ENCODE measurements at places on chromosomes 1 and 21.

- no peak for DNase-seq
Observed at GRCh38 chr1:212515329-212515760, 82.6 kb downstream of the NENF start.

DNA sequence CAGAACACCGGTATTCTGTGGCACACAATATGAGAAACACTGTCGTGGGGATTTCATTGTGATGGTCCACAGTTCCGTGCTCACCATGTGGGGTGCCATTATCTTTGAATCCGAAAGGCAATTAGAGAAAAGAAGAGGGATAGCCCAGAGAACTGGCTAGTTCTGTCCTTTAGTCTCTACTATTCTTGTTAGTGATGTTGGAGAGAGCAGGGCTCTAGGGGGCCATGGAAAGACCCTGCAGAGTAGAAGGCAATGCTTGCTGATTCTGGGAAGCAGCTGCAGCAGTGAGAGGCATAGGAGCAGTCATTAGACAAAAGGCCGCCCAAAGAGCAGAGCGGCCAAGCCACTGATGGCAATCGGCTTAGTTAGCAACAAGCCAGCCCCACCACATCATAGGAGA is 146.3 kb downstream of the TSEN15 start:
- no peak for DNase-seq

- peak; percentile 9 for DNase-seq
Observed at GRCh38 chr1:114510274-114511031, 550 bp downstream of the TRIM33 start.

DNA sequence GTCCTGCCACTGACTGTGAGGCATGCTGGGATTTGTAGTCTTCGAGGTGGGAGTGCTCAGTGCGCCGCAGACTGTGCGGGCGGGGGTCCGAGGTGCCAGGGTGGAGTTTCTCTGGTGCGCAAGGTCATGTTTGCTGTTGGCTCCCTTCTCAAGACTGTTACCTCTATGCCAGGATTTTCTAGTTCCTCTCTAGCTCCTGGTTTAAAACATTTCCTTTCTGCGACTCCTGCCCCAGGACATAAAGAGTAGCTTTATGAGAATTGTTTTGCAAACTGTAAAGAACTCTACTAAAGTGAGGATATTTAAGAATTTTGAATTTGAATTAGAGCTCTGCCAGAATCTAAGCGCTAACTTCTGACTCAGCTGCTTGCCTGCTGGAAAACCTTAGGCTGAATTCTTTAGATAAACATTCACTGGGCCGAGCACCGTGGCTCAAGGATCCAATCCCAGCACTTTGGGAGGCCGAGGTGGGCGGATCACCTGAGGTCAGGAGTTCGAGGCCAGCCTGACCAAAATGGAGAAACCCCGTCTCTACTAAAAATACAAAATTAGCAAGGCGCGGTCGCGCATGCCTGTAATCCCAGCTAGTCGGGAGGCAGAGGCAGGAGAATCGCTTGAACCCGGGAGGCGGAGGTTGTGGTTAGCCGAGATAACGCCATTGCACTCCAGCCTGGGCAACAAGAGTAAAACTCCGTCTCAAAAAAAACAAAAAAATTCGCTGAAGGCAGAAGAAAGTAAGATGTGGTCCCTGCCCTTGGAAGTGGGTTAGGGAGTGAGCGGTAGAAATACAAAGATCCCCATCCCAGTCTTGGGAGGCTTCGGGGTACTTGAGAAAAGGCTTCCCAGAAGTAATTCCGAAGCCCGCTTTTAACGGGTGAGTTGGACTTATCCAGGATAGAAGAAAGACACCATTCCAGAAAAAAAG is 992 bp upstream of the USP48 start:
- no peak for DNase-seq

DNA sequence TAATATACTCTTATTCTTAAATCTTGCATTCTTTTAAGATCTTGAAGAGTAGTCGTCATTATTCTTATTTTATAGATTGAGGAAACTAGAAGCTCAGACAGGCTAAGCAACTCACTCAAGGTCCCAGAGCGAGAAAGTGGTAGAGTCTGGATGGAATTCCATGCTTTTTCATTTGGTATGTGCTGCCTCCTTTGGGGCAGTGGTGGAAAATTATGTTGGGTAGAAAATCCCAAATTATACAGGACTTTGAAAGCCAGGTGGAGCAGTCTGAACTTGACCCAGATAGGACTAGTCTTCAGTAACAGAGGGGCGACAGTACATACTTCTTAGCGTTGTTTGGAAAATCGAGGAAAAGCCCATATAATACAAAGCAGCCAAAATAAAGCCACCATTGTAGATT is 205.6 kb downstream of the ATG4C start:
- DNase-seq = no peak

DNA sequence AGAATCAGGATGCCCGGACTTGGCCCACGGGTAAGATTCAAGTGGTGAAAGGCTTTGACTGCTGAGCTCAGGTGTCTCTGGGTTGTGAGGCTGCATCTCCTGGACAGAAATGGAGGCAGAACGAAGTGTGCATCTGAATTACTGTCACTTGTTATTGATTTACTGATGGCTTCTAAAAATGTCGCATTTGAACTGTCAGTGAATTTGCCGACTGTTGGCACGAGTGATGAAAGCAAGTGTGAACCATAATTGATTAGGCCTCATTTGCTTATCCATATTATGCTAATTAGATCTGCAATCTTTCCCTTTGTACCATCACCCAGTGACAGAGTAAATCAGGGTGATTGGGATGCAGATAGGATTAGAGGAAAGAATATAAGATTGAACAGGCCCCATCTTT is 252.4 kb downstream of the NUF2 start:
- no peak for DNase-seq

DNA sequence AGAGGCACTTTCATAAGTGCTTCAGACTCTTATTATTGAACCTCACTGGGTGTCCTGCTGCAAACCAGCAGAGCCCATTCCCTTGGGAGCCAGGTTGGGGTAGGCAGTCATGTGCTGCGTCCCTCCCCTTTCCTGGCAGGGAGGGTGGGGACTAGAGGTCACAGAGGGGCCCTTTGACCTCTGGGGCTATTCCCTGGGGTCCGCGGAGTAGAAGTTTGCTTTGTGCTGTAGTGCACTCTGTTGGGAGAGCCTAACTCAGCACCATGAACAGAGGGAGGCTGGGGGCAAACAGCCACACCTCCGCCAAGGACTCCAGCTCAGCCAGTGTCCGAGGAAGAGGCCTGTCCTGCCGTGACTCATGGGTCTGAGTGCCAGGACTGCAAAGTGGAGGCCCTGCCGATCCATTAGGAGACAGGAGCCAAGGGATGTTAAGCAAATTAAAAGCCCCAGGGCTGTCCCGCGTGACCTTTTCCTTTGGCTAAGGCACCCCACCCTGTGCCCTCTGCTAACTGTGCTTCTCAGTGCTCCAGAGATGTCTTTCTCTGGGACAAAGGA is 3.0 kb upstream of the IGSF21 start:
- DNase-seq = no peak

DNA sequence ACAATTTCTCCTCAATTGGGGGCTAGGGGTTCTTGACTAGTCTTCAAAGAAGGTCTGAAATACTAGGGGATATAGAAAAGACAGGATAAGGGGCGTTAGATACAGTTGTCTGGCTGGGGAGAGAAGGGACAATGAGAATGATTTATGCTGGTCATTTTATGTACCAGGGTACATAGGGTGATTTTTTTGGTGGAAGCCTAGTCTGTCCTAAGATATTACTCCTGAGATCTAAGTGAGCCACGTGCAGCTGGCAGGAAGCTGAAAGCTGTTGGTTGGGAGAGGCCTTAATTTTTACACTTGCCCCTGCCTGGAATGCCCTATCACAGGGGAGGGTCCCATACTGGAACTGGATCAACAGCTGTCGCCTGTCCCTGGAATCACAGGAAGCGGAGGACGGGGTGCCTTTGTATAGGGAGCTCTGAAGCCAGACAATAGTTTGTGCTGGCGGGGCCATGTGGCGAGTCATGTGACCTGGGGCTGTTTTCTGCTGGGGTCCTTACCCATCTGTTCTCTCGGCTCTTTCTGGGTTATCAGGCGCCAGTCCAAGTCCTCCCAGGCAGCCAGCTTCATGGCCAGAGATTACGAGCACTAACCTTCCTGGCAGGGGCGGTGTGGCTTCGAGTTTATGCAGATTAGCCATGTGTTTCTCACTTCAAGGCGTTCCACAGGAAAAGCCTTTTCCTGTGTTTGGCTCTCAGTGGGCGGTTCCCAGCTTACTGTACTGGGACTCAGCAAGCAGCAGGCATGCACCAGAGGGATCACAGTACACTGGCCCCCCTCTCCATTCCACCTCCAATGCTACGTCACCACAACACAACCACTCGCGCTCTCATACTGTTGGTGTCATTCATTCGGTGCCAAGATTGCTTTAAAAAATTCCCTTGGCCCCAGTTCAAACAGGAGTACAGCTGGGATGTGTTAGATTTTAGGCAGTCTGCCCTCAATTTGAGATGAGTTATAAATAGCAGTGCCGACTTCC is 27.5 kb downstream of the ARID1A start:
- DNase-seq = no peak

DNA sequence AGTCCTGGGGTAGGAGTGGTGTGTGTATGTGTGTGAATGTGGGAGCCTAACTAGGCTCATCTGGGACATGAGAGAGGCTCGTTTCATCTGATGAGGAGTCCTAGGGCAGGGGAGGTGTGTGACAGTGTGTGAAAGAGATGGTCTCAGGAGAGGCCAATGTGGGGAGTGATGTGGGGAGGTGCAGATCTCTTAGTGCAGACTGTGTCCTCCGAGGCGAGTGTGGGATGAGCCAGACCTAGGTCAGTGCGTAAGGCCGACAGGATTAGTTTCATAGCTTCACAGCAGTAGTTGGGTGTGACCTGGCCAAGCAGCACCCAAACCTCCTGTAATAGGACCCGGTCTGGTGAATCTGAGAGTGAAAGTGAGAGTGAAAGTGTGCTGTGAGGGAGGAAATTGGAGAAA is 94.7 kb downstream of the LIPI start:
- no peak for DNase-seq

DNA sequence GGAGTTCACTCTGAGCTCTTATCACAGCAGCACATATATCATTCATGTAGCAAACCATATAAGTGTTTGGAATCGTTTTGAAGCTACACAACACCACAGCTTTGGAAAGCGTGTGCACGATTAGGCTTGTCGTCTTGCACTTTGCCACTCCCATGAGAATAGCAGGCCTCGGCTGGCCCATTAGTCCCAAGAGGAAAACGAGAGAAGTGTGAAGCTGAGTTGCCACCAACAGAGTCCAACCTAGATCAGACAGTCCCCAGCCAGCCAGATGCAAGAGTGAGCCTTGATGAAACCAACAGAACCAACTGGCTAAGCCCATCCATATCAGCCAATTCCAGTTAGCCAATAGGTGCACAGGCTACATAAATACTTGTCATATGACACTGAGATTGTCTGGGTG is 238.4 kb downstream of the C1orf94 start:
- DNase-seq = no peak

GRCh38 chr1:39484564-39484963 is 6.9 kb upstream of the BMP8A start:
- no peak for DNase-seq

DNA sequence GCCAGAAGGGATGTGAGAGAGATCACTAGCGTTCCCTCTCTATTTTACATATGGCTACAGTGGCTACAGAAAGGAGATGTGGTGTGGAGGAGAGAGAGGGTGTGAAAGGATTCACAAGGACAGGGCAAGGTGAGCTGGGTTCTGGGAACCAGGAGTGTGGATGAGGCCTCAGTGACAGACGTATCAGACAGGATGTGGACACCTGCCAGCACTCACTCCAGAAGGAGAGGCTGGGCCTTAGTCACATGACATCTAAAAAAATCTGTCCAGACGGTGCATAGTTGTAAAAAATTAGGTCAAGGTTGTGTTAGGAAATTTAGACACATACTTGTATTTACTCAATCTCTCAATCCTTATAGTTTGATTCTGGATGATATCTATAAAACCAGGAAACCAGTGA is 10.6 kb downstream of the TRIM67 start:
- DNase-seq = no peak

- DNase-seq = no peak
Observed at GRCh38 chr1:3402258-3403010, 52.0 kb upstream of the ARHGEF16 start.

- no peak for DNase-seq
Observed at GRCh38 chr1:168972887-168973286, 133.6 kb upstream of the ATP1B1 start.

GRCh38 chr1:192401825-192402224 is 85.0 kb downstream of the RGS21 start:
- DNase-seq = no peak

DNA sequence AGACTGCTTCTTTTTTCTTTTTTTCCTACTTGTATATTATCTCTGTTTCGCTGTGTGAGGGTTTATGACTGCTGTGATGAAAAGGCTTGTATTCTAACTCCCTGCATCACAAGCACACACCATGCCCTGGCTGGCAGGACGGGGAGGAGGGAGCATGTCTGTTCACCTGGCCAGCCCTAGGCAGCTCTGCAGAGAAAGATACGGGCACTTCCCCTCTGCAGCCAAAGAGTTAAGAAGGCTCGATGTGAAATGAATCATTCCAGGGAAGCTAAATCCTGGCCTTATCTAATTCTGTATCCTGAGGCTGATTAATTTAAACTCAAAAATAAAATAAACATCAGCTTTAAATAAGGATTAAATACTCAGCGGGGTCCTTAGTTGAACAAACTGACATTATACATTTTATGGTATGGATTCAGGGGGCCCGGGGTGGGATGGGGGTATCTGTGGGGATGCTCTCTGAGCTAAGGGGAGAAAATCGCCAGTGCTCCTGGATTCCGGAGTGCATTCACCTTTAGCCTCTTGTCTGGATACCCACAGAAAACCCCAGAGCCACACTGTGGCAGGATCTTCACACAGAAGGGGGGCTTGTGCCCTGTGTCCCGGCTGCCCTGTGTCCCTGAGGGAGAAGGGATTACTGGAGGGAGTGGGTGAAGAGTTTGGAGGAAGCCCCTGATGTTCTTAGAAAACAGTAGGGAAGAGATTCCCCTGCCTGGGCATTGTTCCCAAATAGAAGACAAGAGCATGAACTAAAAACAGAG is 321.5 kb downstream of the NPHP4 start:
- no peak for DNase-seq

- no peak for DNase-seq
Observed at GRCh38 chr1:71166178-71167173, 85.6 kb upstream of the ZRANB2 start.

- DNase-seq = no peak
Observed at GRCh38 chr1:51574796-51575195, 42.1 kb upstream of the OSBPL9 start.

GRCh38 chr1:33902486-33903209 is 38.8 kb downstream of the HMGB4 start:
- no peak for DNase-seq

- DNase-seq = no peak
Observed at GRCh38 chr1:219185486-219186117, 11.9 kb downstream of the LYPLAL1 start.

DNA sequence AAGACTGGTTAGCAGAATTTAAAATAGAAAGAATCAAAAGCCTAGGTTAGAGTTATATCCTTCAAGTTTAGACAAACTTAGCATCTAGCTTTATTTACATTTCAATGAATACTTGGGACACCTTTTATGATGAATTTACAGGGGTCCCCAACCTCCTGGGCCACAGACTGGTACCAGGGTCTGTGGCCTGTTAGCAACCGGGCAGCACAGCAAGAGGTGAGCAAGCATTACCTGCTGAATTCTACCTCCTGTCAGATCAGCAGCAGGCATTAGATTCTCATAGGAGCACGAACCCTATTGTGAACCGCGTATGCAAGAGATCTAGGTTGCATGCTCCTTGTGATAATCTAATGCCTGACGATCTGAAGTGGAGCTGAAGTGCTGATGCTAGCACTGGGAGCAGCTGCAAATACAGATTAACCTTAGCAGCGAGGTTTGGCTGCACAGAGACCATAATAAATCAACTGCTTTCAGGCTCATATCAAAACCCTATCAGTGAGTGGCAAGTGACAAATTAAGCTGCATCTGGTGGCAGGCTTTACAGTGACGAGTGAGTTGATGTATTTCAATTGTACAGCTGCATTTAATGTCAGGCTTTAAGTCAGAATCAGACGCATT is 82.0 kb downstream of the UCHL5 start:
- no peak for DNase-seq

Measured in activated CD4-positive, CD25-positive, alpha-beta regulatory T cell (primary cell).